ENCODE measurements at places on chromosomes 6 and 20.
A peak's percentile ranks its signal among the peaks of the same experiment; 100 is the strongest.

- DNase-seq = no peak
Measured at GRCh38 chr20:20037960-20038359, 14.3 kb downstream of the CRNKL1 start.

- DNase-seq = no peak
Measured at GRCh38 chr20:49753133-49753532, 39.5 kb upstream of the B4GALT5 start.

DNA sequence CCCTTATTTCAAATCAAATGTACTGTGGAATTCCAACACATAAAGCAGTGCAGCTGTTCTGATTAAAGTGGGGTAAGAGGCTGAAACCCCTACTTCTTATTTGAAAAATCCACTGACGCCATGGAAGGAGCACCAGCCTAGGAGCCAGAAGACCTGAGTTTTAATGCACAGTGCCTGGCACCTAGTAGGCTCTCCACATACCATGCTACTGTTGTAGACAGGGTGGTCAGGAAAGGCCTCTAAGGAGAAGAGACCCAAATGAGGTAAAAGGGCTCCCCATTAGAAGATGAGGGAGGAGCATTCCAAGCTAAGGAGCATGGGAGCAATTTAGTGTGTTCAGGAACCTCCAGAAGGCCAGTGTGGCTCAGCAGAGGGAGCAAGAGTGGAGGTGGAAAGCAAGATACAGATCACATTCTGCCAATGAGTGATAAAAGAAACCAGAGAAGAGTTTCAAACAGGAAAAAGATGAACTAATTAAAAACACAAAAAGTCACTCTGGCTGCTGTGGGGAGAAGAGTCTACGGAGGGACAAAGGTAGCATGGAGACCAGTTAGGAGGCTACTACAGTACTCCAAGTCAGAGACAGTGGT, 11.8 kb upstream of the ZNF76 start:
- no peak for DNase-seq

GRCh38 chr6:3506200-3506599, 49.4 kb upstream of the SLC22A23 start:
- peak; percentile 43 for DNase-seq

DNA sequence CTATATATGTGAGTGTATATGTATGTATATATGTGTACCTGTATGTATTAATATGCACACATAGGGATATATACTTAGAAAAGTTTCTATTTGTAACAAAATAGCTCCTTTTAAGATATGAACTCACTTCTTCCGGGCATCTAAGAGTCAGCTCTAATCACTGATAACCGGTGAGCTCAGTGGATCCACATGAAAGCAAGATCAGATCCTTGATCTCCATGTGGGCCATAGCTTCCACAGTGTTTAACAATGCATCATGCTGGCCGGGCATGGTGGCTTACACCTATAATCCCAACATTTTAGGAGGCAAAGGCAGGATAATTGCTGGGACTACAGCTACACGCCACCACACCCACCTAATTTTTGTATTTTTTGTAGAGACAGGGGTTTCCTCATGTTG, 52.6 kb downstream of the ECT2L start:
- no peak for DNase-seq

DNA sequence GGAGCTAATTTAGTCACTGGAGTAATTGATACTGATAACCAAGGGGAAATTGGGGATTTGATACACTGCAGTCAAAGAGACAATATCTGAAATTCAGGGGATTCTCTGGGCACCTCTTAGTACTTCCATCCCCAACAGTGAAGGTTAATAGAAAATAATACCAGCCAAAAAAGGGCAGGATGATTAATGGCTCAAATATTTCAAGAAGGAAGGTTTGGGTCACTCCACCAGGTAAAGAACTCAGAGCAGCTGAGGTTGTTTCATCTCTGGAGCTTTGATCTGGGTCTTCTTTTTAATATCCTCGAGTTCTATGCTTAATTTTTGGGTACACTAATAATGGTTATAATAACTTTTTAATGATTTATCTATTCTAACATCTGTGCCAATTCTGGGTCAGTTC, 70.8 kb downstream of the CDKAL1 start:
- no peak for DNase-seq

DNA sequence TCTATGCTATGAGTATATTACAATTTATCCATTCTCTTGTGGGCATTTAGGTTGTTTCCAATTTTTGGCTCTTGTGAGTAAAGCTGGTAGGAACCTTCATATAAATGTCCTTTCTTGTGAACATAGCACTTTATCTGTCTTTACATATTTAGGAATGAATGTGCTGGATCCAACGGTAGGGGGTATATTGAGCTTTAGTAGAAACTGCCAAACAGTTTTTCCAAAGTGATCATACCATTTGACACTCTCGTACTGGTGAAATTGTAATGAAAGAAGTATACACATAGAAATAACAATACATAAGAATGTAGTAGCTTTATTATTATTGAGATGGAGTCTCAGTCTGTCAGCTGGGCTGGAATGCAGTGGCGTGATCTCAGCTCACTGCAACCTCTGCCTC, 30.9 kb upstream of the ARMH2 start:
- DNase-seq = no peak

- no peak for DNase-seq
Measured at GRCh38 chr6:170162011-170162774, 128.7 kb downstream of the DLL1 start.

DNA sequence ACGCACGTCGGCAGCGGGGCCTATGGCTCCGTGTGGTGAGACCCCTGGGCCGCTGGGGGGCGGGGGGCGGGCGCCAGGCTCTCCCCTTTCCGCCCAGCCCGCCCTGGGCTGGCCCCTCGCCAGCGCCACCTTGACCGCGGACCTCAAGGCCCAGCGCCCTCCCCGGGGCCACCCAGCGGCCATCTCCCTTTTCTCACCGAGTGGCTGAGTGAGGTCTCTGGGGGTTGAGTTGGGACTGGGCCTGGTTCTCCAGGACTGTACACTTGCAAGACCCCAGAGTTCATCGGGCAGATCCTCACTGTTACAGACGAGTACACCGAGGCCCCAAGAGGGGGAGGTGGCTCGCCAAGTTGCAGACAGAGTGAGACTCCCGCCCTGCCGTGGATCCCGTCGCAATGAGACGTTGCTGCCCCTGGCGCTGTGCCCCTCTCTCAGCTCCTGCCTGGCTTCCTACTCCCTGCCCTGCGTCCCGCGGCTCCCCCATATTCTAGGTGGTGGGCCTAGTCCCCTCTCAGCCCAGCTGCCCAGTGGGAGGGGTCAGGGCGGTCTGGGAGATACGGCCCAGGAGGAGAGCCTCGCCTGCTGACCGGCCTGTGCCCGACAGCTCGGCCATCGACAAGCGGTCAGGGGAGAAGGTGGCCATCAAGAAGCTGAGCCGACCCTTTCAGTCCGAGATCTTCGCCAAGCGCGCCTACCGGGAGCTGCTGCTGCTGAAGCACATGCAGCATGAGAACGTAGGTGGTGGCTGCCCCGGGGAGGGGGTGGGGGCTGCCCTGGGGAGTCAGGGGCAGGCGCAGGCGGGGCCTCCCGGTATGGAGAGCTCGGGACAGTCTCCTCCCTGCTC, 576 bp downstream of the MAPK13 start:
- DNase-seq = peak; percentile 49

- peak; percentile 63 for DNase-seq
Measured at GRCh38 chr20:62925420-62926228, 681 bp downstream of the DIDO1 start.

DNA sequence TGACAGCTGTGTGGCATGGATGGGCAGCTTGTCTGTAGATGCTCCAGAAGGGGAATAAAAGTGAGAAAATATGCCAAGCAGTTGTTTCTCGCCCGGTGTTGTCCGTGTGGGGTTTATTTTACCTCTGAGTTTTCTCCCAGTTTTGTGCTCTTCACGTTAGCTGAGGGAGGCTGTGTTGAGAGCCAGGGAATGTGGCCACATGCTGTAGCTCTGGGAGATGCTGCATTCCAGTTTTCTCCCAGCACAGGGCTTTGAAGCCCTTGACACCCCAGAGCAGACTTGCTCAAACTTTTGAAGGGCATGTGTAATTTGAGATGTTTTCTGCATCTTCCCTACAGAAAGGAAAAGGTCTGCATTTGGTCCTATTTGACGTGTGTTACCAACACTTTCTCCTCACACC, 67.7 kb downstream of the RREB1 start:
- DNase-seq = no peak

DNA sequence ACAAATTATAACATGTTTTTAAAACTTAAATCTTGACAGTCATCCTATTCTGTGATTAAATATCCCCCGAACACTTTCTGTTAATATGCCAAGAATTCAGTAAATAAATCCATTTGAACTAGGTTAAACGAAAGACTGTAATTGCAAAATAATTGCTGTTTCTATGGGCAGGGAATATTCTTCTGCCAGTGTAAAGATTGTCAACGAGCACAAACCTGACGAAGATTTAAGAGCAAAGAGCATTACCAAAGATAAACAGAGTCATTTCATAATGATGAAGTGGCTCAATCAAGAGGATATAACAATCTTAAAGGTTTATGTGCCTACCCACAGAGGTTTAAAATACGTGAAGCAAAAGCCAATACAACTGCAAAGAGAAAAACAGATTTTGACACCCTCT, 76.3 kb upstream of the ADGRG6 start:
- no peak for DNase-seq

- DNase-seq = no peak
Measured at GRCh38 chr6:73085443-73085871, 139.8 kb downstream of the KHDC1L start.

DNA sequence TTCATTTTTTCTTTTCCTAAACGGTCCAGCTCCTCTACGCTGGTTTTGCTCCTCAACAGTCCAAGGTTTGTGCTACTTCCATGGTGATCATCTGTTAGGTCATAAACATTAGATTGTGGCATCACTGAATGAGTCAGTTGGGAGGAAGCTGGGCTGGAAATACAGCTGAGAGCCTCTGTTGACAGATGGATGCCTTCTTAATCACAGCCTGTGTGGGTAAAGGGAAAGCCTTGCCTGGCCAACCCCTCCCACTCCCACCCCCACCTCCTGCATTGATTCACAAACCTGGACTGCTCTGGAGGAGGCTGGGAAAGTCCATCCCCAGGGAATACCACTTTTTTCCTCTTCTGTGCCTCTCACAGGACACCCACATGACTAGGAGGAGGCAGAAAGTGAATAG, 180.6 kb upstream of the CCN2 start:
- DNase-seq = peak; percentile 43

DNA sequence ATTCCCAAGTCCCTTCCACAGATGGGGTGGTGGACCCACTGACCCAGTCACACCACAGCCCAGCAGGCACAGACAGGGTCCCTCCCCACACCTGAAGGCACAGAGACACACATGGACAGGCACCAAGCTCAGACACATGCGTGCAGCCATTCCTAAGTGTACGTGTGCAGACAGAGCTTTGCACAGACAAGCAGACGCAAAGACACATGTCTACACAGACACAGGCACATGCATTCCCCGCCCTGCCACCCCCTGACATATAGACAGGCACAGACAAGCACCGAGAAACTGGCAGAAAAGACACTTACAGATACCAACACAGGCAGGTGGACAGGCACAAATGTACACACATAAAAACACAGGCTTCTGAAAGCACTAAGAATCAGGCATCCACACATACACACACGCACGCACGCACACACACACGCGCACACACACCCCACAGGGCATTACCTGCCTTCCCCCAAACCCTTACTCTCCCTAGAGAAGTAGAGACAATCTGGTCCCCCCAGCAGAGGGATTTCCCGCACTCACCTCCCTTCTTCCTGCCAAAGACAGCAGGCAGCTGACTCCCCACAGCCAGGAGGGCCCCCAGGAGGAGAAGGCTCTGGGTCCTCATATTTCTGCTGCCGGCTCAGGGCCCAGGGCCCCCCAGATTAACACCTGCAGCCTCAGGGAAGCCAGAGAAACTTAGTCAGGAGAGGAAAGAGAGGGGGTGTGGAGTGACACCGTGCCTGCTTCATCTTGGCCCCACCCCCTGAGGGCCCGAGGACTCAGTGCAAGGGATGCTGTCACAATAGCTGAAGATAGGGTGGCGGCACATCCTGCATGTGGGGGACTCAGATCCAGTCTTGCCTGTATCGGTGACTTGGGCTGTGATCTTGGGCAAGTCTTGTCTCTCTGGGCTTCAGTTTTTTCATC, at the start of gene WFDC5:
Gene WFDC5 (minus strand): TSS at position 710 of the 921 bp plus-strand sequence. CDS start 91 bp downstream, at position 619.
- DNase-seq = no peak

- no peak for DNase-seq
Measured at GRCh38 chr6:40754461-40755045, 167.4 kb upstream of the LRFN2 start.

GRCh38 chr20:40397467-40397866, 291.6 kb downstream of the MAFB start:
- no peak for DNase-seq

DNA sequence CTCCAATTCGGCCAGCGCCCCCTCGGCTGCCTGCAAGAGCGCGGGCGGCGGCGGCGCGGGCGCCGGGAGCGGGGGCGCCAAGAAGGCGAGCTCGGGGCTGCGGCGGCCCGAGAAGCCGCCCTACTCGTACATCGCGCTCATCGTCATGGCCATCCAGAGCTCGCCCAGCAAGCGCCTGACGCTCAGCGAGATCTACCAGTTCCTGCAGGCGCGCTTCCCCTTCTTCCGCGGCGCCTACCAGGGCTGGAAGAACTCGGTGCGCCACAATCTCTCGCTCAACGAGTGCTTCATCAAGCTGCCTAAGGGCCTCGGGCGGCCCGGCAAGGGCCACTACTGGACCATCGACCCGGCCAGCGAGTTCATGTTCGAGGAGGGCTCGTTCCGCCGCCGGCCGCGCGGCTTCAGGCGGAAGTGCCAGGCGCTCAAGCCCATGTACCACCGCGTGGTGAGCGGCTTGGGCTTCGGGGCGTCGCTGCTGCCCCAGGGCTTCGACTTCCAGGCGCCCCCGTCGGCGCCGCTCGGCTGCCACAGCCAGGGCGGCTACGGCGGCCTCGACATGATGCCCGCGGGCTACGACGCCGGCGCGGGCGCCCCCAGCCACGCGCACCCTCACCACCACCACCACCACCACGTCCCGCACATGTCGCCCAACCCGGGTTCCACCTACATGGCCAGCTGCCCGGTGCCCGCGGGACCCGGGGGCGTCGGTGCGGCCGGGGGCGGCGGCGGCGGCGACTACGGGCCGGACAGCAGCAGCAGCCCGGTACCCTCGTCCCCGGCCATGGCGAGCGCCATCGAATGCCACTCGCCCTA, 963 bp downstream of the FOXF2 start:
- DNase-seq = peak; percentile 46

GRCh38 chr20:40225596-40225995, 463.4 kb downstream of the MAFB start:
- DNase-seq = no peak

DNA sequence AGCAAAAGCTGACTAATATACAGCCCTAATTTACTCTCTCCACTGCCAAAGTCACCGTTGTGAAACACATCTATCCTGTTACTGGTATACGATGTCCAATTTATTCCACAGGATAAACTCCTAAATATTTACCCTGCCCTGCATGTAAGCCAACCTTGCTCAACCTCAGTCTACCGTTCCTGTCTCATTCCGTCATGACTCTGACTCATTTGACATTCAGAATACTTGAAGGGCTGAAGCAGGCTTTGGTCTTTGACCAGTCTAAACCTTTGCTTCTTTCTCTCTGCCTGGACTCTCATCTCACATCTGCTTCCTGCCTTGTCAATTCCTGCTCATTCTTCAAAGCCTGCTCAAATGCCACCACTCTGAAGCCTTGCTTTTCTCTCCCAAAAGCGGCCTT, 157.5 kb downstream of the SCP2D1 start:
- DNase-seq = no peak
